NCI-H1105 (cell line): ENCODE measurements at places on chromosomes 4 and X.

DNA sequence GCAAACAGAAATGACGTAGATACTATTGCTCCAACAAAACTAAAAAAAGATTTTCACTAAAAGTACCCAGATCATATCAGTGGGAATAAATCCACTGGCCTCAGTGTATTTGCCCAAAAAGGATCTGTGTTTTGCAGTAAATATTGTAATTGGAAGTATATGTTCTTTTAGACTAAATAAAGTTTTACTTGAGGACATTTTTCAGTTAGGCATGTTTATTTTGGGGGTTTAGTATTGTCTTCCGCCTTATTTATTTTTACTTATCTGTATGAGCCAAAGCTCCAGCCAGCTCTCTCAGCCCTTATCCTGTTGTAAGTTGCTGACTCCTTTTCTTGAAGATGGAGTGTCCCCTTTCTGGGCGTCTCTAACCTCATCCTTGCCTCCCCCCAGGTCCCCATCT, 49.8 kb downstream of the PTTG2 start:
- DNase-seq, result no peak

DNA sequence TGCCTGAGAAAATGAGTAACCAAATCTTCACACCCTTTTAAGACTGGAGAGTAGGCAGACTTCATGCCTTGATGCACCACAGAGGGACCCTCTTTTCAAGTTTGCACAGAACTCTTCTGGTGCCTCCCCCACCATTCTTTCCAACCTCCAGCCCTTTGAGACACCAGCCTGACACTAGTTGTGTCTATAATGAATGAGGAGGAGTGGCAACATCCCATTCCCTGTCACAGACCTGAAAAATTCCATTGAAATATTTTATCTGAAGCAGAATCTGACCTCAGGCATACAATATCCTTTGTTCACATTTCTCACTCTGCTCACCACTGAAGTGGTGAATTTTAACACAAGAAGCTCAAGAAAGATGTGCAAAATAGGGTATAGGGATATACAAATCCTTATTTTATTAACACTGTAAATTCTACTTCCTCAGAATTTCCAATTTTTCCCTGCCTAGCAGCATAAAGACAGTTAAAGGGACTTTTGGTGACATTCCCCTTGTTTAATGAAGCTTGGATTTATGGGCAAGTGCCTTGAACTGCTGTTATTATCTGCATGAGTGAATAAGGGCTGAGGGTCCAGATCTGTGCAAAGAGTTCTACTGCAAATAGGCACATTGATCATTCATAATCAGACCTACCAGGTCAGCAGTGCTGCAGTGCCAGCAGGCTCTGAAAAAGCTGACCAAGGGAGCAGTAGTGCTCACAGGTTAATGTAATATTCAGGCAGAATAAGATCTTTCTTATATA, 149.9 kb upstream of the PAQR3 start:
- DNase-seq, result no peak

DNA sequence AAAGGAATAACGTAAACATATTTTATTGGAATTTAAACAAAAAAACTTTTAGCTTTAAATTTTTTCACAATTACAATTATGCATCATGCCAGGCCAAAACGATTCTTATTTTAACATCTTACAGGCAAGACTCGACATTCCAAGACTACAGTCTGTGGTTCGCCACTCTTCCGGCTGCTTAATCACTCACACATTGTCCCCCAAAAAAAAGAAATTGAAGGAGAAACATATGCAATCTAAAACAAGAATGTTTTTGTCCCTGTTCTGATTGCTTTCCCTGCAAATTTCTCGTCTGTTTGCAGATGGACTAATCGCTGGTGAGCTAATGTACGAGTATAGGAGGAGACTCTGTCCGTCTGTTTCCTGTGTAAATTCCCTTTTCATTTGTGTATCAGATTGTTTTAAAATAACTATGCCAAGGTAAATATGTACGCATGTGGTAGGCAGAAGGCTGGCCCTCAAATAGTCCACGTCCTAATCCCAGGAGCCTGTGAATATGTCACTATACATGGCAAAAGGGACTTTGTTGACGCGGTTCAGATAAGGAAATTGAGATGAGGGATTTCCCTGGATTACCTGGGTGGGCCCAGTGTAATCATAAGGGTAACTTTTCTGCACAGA, 37.7 kb upstream of the MTNR1A start:
- no peak for DNase-seq

DNA sequence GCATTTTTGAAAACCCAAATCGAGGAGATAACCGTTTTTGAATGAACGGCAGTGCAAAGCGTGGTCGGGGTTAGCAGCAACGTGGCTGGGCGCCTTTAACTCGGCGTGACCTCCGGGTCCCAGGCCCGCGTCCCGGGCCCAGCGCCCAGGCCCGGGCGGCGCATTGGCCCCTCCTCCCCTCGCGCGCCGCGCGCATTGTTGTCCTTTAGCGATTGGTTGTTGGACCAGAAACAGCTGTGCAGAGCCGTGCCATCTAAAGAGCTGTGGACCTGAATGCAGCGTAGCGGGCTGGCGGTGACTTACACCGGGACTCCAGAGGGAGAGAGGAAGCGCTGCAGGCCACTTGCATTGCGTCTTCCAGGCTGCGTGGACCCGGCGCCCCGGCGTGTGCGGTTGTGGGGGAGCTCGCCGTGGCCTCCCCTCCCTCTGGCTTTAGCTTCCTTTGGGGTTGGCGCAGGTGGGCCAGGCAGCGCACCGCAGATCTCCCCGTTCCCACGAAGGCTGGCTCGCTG, at the start of gene STOX2:
STOX2 (plus strand) TSS at position 227 of the 512 bp plus-strand sequence. CDS start 1,484 bp downstream, outside the sequence.
- no peak for DNase-seq

GRCh38 chrX:65772842-65773241, 105.4 kb downstream of the MSN start:
- DNase-seq, result no peak

DNA sequence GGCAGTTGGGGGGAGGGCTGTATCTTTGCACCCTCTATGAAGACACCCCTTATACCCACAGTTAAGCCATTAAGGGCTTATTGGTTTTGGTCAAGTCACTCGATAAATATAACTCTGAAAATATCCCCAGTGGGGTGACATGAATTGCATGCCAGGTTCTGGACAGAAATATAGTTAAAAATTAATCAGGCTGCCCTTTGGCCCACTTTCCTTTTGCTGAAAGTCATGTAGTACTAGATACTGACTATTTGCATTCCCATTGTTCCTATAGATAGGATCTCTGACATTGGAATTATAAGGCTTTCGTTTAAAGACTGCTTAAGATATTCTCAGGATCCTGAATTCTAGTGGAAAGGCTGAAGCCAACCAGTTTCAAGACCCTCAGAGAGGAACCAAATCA, 43.5 kb upstream of the LAMP2 start:
- DNase-seq, result no peak

DNA sequence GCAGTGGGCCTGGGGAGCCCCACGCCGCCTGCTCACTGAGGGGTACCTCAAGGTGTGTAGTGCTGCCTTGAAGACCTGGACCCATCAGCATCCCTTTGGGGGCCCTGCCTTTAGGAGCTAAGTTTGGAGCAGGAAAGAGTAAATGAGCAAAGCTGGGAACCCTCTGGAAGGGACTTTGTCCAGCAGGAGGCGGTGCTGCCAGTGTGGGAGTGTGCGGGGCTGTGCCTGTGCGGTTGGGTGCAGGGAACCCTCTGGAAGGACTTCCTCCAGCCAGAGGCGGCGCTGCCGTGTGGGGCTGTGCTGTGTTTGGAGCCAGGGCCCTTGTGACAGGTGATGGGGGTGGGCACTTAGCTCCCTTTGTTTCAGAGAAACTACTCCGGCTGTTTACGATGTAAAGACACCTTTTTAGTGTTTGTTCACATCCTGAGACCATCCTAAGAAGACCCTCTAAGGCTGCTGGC, 25.8 kb downstream of the RGS12 start:
- no peak for DNase-seq

DNA sequence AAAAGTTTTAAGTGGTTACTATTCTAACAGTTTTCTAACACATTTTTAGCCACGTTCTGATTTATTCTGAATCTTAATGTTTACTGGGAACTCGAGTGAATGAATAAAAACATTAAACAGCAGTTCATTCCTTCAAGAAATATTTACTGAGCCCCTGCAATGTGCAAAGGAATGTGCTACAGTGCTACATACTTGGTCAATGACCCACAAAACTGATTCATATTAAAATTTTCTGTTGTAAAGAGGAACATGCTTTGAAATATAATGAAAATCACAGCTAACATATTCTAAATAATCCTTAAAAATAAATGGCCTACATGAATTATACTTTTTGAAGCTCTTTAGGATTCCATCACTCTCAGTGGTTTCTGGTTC, 78.7 kb downstream of the ARAP2 start:
- no peak for DNase-seq

- DNase-seq, result no peak
These were observed 235.3 kb downstream of the AR start for GRCh38 chrX:67779099-67779498.

DNA sequence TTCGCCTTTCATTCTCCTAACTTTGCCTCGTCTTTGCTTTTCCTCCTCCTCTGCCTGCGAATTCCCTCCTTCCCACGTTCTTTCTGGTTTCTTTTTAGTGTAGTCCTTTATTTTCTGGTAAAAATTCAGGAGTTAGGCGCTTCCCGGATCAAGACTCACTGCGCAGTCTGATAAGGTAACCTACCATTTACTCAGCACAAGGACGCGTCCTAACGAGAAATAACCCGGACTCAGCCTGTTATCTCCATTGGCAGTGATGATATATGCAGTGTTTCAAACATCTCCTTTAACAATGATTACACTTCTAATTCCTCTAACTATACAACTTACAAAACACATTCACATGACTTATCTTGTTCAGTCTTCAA, 357 bp upstream of the ETNPPL start:
- no peak for DNase-seq

GRCh38 chr4:16027114-16027513, 56.7 kb downstream of the PROM1 start:
- DNase-seq, result no peak

DNA sequence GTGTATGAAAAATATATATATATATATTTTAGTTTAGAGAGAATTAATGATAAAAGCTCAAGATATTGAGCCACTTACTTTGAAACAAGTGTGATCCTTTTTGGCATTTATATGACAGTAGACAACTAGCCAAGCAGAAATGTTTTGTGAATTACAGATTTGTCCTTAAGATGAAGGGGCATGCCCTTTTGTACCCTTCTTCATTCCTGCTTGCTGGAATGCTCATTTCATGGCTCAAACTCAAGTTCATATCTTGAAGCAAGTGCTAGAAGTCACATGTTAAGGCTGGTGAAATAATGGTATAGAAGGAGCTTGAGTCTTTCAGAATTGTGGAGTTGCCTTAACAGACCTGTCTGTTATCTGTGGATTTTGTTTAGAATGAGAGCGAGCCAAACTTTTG, 203.0 kb downstream of the BMPR1B start:
- DNase-seq, result no peak

DNA sequence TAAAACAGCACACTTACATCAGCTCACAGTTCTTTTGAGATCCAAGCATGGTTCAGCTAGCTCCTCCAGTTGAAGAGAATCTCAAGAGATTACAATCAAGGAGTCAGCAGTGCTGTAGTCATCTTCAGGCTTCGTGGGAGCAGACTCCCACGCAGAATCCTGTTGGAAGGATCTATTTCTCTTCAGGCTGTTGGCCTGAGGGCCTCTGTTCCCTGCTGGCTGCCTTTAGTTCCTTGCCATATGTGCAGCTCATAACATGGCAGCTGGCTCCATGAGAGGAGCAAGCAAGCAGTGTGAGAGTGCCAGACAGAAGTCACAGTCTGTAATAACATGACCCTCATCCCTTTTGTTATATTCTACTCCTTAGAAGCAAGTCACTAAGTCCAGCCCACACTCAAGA, 168.6 kb downstream of the COX18 start:
- DNase-seq, result no peak

DNA sequence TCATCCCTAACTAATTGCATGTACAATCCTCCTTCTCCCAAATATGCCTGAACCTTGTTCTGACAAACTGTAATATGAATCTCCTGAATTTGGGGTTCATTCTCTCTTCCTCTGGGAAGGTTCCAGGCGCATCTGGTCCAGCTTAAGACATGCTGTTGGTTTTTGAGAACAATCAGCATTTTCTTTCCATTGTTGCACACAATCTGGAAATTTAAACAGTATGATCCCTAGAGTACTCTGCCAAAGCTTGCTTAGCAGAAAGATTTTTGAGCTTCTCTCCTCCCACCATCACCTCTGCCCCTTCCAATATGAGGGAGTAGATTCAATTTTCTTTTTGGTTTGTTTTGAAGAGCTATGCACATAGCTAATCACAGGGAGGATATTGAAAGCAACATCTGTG, 50.1 kb downstream of the SRPX start:
- no peak for DNase-seq

DNA sequence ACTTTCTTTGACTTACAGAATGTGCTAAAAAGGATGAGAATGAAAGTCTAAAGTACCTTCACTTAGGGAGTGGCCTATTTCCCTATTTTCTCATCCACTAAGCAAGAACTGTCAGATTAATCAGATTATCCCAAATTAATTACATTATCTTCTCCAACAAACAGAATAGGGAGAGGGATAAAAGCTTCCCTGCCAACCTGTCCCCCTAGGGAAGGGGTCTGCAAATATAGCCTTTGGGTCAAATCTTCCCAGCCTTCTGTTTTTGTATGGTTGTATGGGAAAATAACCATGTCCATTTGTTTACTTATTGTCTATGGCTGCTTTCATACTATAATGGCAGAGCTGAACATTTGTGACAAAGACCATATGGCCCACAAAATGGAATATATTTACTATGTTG, 57.1 kb upstream of the USP38 start:
- DNase-seq, result no peak

- DNase-seq, result peak; percentile 37
These were observed 635.2 kb upstream of the FRG1 start for GRCh38 chr4:189305500-189305899.

DNA sequence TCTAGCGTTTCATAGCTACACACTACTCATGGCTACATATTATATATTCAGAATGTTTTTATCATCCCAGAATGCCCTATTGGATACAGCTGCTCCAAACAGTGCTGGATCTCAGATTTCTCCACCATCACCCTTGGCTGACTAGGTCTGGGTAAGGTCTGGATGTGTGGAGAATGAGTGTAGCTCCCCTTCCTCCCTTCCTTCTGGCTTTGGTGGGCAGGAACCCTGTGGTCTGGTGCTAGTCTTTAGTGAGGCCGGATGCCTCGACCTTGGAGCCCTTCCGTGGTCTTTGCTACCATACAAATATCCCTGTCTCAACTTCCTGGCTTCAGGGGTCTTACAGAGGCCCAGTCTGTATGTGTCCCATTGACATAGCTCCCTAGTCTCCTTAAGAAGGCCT, 52.1 kb upstream of the KDR start:
- DNase-seq, result no peak

- no peak for DNase-seq
These were observed 8.3 kb downstream of the CTAG1A start for GRCh38 chrX:154593201-154593600.
